ENCODE measurements at places on chromosomes 16 and 17.
A peak's percentile ranks its signal among the peaks of the same experiment; 100 is the strongest.

DNA sequence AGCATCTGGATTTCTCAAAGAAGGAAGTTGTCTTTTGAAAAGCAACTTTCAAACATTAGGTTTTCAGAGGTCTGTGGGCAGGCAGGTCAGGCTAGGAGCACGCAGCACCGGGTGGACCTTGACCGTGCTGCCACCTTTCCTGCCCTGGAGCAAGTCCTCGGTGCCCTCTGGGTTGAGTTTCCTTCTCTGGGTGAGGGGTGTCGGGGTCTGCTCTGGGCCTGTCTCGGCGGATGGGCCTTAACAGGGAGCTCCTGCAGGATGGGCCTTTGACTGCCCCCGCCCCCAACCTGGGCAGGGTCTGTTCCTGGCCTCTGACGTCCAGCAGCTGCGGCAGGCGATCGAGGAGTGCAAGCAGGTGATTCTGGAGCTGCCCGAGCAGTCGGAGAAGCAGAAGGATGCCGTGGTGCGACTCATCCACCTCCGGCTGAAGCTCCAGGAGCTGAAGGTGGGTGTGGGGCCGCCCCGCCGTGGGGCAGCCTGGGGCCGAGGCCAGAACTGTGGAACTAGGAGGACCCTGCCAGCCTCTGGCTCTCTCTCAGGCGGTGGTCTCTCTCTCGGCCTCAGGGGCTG is 8.7 kb downstream of the DEF8 start:
- DNase-seq, result no peak

- no peak for DNase-seq
These were observed 71.2 kb upstream of the CDYL2 start for GRCh38 chr16:80875616-80876015.

DNA sequence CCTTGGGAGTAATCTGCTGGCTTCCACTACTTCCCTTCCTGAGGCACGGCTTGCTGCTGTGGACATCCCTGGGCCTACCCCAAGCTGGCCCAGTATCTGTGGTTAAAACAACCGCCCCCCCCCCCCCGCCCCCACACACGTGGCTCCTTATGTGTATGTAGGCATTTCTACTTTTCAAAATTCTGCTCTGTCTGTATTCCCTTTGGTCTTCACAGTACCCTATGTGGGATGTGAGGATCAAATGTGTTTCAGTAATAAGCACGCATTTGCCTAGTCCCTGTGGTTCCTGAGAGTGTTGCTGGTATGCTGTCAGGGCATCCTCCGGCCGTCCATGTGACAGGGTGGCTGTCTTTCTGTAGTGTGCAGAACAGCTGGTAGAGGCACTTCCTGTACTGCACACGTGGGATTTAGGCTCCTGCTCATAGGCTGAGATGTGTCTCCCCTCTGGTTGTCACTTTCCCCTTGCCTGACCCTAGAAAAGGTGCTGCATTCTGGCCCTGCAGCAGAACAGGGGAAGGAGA is 2.2 kb downstream of the NT5M start:
- no peak for DNase-seq

- DNase-seq, result no peak
These were observed 6.5 kb upstream of the COL1A1 start for GRCh38 chr17:50207792-50208567.

DNA sequence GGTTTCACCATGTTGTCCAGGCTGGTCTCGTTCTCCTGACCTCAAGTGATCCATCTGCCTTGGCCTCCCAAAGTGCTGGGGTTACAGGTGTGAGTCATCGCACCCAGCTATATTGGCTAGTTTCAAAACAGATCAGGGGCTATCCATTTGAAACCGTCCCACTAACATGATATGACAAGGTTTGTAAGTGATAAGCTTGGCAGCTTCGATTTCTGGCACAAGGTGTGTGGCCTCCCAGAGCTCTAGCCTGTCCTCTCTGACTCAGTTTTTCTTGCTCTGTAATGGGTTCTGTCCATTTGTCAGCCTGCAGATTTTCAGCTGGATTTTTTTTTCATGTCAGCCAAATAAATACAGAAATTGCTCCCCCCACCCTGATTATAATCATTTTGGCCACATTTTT is 31.8 kb upstream of the TENT4B start:
- DNase-seq, result no peak

DNA sequence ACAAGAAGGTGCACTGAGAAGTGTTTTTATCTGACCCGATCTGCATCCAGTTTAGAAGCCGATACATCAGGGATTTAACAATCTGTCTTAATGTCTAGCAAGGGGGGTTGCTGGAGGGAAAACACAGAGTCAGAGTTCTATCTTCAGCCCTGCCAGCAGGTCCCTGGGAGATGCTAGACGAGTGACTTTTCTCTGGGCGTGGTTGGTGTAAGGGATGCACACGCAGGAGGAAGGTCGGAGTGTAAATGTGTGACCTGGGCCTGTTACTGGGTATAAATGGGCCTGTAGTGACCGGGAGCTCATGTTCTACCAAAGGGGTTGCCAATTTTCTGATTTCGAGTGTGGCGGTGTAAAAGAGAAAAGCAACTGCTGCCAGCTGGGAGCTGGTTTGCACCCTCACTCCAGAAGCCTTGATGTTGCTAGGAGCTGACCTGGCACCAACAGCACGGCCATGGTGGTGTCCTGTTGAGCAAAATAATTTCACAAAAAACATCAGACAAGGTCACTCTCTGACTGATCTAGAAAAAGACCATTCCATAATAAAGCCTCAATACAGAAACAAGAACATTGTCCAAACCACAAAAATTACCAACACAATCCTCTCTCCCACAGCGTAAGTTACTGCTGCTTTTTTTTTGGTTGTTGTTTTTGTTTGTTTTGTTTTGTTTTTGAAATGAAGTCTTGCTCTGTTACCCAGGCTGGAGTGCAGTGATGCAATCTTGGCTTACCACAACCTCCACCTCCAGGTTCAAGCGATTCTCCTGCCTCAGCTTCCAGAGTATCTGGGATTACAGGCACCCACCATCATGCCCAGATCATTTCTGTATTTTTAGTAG is 1.3 kb upstream of the KCTD13 start:
- no peak for DNase-seq

- DNase-seq, result no peak
These were observed 8.0 kb downstream of the ALOX12B start for GRCh38 chr17:8079291-8080207.

GRCh38 chr17:68328676-68329075 is 37.4 kb downstream of the ARSG start:
- no peak for DNase-seq

DNA sequence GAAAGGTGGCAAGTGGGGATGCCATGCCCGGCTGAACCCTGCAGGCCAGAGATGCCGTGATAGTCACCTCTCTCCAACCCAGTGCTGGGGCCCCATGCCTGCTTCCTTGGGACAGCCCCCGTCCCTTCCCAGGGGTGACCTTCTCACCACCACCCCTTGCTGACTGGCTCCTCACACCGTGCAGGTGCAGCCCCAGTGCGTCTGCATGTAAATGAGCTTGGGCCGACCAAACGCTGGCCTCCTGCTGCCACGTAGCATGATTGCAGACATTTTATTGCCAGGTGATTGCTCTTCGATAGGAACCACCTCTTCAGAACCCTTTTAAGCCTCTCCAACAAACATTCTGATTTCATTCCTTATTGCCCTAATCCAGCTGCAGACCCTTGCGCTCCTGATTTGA is 32.5 kb downstream of the ASIC2 start:
- no peak for DNase-seq

DNA sequence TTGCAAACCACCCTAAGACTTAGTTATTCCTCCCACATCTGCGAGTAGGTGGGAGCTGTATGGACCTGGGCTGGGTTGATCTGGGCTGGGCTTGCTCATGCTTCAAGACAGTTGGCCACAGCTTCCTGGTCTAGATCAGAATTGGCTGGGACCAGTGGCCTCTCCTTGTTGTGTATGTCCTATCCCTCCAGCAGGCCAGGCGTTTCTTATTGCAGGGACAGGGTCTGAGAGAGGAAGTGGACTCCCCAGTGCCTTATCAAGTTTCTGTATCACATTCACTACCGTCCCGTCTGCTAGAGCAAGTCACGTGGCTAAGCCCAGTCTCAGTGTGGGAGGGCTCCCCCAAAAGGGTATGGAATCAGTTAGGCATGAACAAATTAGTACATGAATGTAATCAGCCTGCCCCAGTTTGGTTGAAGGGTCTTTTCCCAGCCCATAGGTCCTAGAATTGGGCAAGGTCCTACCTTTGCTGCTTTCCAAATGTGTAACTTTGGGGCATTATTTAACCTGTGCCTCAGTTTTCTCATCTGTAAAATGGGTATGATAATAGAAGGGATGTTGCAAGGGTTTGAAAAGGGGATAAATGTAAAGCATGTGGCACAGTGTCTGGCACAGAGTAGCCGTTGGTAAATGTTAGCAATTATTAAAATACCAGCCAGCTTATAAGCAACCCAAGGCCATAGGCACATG is 36.0 kb downstream of the NKD1 start:
- DNase-seq, result no peak

GRCh38 chr16:57132470-57132869 is 40.1 kb downstream of the CPNE2 start:
- DNase-seq, result no peak

DNA sequence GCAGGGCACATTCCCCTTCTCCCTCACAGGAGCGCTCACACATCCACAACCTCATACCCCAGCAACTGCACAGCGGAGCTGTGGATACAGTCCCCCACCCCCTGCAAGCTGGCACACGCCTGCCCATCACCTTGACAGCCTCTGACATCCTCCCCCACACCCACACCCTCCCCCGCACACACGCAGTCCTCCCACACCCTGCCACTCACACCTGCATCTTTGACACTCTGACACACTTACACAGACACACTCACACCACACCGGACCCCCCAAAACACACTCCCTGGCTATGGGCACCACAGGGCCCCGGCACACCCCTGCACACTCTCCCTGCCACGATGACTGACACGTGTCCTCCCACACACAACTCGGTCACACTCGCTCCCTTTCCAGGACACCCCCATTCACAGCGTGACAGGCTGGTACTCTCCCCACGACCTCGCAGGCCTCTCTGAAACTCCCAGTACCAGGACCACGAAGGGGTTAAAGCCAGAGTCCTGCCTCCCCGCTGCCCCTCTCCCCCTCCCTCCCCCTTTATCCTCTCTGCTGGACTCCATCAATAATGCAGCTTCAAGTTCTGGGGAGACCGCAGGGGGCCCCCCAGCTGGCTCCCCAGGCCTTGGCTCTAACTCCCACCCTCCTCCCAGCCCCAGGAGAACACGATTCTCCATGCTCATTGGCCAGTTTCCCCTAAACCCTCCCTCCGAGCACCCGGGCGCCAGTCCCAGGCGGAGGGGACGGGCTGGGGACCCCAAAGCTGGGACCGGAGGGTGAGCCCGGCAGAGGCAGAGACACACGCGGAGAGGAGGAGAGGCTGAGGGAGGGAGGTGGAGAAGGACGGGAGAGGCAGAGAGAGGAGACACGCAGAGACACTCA is at the start of gene PPP1R1B:
TSS of gene PPP1R1B (plus strand) at position 782 of the 876 bp plus-strand sequence. CDS start 441 bp downstream, outside the sequence.
- DNase-seq, result no peak

- no peak for DNase-seq
These were observed 32.3 kb downstream of the SEC14L1 start for GRCh38 chr17:77173104-77173503.

DNA sequence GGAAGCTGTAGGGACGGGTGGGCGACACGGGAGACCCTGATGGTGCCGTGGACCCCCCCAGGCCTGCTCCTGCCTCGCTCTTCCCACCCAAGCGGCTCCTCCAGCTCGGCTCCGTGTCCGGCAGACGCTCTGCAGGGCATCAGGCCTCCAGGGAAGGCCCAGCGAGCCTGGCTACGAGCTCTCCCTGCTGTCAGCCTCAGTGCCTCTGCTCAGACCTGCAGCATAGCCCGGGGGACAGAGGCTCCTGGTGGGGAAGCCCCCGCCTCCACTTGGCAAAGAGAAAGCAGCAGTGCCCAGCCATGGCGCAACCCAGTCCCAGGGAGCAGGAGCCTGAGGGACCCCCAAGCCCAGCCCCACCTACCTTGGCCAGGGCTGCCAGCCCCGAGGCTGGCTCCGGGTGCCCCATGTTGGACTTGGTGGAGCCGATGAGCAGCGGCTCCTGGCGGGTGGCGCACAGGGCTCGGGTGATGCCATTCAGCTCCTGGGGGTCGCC is 5.9 kb downstream of the FASN start:
- DNase-seq, result no peak

- DNase-seq, result no peak
These were observed 11.2 kb upstream of the SBK1 start for GRCh38 chr16:28280881-28281836.

DNA sequence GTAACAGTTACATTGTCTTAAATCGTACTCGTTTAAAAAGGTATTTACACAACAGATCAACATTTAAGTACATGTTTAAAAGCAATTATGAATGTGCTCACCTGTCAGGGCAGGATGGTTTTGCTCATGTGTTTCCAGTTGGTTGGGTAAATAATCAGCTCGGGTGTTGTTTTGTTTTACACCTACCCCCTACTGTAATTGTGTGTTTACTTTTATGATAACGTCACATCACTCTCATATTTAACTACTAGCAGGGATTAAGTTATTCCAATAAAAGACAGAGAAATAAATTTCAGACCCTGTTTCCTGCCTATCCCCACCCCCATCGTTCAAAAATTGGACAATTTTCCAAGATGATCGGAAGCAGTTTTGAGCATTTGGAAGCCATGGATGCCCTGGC is 390.2 kb downstream of the SEC14L1 start:
- DNase-seq, result no peak

GRCh38 chr16:22312897-22313781 is 15.9 kb downstream of the POLR3E start:
- no peak for DNase-seq

- no peak for DNase-seq
These were observed 22.0 kb upstream of the CIBAR2 start for GRCh38 chr16:85134076-85134788.

- DNase-seq, result no peak
These were observed 519 bp upstream of the NTN1 start for GRCh38 chr17:9020824-9021157.

DNA sequence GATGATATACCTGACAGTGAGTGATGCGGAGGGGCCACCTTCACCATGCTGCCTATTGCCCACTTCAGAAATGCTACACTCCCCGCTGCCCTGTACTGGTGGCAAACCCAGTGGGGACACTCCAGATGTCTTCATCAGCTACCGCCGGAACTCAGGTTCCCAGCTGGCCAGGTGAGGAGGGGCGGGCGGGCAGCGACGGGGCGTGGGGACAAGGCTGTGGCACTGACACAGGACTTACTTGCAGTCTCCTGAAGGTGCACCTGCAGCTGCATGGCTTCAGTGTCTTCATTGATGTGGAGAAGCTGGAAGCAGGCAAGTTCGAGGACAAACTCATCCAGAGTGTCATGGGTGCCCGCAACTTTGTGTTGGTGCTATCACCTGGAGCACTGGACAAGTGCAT is 16.6 kb downstream of the SARM1 start:
- DNase-seq, result peak; percentile 81
